NCI-H1436 treated with DMSO at 0.1 percent for 48 hours (cell line): ENCODE measurements at places on chromosomes 12 and 14.

DNA sequence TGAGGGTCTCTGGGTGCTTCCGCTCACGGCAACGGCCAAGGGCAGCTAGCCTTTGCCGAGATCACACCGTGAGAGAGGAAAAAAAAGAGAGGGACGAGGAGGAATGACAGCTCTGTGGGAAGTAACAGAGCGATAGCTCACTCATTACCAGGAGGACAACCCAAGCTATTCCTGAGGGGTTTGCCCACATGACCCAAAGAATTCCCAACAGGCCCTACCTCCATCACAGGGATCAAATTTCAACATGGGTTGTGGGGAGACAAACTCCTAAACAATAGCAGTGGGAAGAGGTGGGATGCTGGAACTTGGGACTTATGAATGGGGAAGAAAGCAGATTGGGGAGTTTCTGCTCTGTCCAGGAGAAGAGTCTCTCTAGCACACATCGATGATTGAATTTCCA lies 180.6 kb downstream of the LRRK2 start:
- DNase-seq, result no peak

GRCh38 chr12:3257411-3257810 lies 180.2 kb downstream of the TSPAN9 start:
- no peak for DNase-seq

GRCh38 chr12:111469401-111469800 lies 63.7 kb downstream of the SH2B3 start:
- no peak for DNase-seq

DNA sequence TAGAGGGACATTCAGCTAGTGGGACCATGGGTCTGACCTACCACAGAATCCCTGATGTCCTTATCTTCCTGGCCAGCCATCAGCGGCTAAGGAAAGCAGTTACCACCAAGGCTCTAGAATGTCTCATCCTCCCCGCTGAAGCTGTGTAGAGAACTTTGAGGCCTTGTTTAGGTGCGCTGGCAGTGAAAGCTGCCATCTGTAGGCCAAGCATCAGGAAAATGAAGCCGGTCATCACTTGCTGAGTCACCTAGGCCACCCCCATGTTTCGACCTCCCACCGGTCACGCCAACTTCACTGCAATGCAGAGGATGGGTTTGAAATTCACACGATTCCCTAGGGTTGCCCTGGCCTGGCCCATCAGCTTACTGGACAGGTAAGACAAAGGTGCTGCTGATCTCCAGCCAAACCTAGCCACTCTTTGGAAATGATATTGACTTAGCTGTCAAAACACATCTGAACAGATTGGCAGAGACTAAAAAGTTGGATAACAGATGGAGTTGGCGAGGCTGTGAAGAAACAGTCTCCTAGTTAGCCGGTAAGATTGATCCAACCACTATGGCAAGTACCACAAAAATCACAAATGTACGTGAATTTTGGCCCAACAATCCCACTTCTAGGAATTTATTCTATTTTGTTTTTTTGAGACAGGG lies 52.0 kb downstream of the NOS1 start:
- no peak for DNase-seq

DNA sequence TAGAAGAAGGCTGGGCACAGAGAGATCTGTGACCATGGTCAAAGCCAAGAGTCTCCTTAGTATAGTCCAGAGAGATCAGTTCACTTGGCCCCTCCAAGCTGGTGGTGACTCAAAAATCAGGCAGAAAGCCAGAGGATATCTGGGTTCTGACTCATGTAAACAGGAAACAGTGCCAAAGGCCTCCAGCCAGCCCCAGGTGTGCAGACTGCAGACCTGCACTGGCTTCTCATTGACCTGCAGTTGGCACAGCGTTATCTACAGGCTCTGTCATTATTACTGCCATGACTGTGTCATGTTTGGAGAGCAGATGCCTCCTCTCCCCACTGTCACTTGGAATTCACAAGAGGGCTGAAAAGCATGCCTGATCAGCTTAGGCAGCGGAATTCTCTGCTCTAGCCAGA lies 295.7 kb upstream of the PRKD1 start:
- DNase-seq, result no peak

DNA sequence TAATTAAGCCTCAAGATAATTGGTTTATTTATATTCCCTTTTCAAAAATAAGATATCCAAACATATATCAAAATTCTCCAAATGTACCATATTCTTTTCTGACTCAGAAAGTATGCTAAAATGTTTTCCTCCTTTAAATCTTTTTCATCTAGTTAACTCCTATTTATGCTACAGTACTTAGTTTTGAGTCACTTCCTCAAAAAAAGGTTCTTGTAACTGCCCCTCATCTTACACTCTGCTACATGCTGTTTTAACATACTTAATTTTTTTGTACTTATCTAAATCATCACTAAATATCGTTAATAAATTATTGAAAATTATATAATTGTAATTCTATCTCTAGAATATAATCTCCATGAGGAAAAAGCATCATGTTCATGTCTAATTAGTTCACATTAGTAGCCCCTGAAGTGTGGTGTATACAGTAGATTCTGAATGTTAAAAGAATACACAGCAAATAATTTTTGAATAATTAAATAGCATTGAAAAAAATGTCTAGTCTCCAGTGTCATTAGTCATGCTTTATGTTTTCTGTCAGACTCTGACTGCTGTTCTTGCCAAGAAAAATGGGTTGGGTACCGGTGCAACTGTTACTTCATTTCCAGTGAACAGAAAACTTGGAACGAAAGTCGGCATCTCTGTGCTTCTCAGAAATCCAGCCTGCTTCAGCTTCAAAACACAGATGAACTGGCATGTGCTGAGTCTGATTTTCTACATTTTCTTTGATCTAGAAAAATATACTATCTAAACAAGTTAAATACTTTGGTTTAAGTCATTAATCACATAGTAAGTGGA lies 3.5 kb downstream of the KLRD1 start:
- no peak for DNase-seq

- DNase-seq, result no peak
These were observed 413.0 kb downstream of the AEBP2 start for GRCh38 chr12:19852100-19852855.

GRCh38 chr12:105980533-105980932 lies 158.2 kb downstream of the NUAK1 start:
- DNase-seq, result no peak

- DNase-seq, result peak; percentile 93
These were observed 150.2 kb upstream of the CLEC14A start for GRCh38 chr14:38405851-38406635.

GRCh38 chr14:66081594-66082376 lies 404.4 kb upstream of the CCDC196 start:
- no peak for DNase-seq

DNA sequence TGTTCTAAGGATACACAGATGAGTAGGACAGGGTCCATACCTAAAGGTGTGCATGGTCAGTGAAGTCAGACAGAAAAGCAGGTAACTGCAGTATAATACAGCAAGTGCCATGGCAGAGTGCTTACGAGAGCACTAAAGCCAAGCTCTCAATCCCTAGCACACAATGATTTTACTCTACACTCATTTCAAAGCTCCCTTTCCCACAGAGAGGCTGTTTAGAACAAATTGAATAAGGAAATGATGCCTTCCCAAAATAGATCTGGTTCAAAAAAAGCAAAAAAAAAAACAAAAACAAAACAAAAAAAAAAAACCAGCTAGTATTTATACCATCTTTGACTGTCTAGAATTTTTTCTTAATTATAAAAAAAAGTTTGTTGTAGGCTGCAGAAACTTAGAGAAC lies 74.1 kb downstream of the HECTD4 start:
- DNase-seq, result no peak

- DNase-seq, result no peak
These were observed 99.8 kb downstream of the PTGER2 start for GRCh38 chr14:52413729-52414408.

DNA sequence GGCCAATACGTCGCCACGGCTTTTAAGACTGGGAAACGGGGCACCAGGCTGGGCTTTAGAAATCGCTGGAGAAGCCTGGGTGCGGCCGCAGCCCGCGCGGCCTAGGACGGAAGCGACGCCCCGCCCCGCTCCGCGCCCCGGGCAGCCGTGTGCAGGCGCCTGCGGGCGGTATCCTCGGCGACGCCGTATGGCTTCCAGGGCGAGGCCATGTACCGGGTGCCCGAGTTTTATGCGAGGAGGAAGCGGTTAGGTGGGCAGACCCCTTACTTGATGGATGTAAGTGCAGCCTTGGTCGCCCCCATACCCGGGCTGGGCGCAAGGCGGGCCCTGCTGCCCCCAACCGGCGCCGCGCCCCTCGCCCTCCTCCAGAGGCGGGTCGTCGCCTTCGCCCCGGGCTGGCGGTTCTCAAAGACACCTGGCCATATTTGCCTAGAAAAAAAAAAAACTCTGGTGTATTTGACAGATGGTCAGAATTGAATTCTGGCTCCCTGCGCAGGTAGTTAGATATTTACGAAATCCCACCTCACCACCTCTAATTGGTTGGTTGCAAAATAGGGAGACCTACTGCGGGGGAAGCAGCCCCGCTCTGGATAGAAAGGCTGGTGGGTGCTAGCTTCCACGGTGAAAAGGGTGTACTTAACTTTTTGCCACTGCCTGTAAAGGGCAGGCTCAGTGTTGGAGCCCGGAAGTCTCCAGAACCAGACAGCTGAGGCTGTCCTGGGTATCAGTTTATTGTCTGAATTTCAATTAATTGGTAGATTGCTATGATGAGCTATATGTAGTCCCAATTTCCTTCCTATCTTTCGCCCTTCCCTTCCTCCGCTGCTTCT lies at the start of gene PPP1R36:
PPP1R36 (plus strand) TSS at position 171 of the 830 bp plus-strand sequence; CDS start at position 208, 37 bp downstream.
- DNase-seq, result no peak

DNA sequence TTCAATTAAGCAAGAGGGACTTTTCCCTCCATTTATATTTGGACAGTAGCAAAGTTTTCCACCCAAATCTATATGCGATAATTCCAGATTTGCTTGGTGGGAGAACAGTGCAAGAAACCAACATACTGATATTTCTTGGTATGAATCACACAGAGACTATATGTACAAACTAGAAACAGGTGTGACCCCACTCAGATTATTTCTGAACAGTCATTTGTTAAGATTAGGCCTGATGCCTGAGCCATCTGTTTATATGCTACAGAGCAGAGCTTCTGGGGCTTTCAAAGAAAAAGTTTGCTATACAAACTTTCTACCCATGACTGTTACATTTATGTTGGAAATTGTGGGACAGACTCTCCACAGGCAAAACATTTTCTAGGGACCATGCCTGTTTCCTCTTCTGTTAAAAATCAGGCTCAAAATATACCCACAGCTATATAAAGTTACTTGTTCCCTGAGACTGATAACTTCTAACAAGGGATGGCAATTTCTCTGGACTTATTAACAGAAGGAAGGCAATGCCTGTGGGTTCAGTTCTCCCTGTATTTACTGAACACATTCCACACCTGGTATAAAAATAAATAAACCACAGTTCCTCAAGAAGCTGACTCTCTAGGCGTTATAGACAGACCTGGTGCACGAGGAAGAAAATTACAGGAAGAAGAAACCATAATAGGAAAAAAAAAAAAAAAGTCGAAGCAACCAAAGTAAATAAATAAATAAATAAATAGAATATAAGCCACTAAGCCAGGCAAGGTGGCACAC lies 8.0 kb downstream of the PTPN21 start:
- no peak for DNase-seq

DNA sequence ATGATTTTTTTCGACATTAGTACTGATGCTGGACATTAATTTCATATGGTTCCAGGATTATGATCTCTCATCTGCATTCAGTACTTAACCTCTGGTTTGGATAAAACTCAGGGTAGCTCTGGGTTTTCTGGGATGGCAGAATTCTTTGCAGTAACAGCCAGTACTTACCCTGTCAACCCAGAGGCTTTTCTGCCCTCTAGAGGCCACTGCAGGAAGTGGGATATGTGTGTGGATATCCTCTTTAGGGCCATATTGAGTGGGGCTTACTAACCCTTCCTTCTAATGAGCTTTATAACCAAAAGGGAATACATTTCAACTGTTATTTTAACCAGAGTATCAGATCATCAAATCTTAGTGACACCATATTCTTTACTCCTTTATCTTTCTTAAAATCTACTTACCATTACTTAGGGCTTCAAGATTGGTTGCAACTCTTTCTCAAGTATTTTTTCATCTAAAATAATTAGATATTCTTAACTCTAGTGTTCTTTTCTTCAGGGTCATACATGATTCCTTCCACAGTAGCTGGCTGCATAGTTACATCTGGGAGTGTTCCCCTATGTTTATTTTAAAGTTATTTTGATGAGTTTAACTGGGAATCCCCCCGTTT lies 488.0 kb upstream of the STXBP6 start:
- DNase-seq, result no peak

- DNase-seq, result no peak
These were observed 170.1 kb upstream of the PWP1 start for GRCh38 chr12:107515446-107515958.

DNA sequence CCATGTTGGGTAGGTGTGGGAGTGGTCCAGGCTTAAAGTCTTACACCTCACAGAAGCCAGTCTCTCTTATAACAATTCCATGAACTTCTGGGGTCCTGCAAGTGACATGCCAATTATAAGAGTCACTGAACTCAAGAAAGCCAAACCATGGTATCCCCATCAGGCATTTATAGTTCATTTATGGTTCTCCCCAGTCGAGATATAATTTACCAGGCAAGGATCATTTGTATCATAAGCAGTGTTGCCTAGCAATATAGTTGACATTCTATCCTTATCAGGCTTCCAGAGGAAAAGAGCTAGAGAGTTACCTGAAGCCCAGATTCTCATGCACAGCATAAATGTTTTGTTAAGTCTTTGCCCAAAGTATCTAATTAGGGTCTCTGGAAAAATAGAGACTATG lies 8.1 kb downstream of the JKAMP start:
- DNase-seq, result no peak

DNA sequence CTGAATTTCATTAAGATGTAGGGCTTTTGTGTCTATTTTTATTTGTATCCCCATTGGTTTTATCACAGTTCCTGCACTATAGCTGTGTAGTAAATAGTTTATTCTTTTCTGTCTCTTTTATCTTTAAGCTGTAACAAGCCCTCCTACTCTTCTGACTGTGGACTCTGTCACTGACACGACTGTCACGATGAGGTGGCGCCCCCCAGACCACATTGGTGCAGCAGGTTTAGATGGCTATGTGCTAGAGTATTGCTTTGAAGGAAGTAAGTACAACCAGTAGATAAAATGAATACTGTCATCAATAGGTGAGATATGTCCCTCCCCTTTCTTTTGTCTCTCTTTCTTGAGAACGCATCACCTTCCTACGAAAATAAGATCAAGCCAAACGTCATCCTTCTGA lies 34.1 kb upstream of the CHPT1 start:
- DNase-seq, result no peak

DNA sequence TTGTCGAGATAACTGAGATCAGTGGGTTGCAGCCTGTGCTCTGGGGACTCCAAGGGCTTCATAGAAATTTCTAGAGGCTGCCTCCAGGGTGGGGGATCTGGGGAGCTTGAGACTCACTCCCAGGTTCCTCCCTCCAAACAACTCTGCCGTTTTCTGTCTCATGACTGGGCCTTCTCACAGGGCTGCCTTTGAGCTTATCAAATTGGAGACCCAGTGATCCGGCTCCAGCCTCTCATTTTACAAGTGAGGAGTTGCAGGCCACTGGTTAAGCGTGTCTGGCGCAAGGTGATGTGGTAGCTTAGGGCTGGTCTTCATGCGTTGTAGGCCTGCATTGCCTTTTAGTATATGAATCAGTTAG lies 85.8 kb downstream of the SLC25A47 start:
- DNase-seq, result no peak

GRCh38 chr12:45409966-45410365 lies 194.1 kb downstream of the ANO6 start:
- no peak for DNase-seq
